T follicular helper cell (primary cell): ENCODE measurements at places on chromosomes 6 and 20.
A peak's percentile ranks its signal among the peaks of the same experiment; 100 is the strongest.

- no peak for DNase-seq
These were observed 82.3 kb upstream of the KCNG1 start for GRCh38 chr20:51104960-51105920.

- no peak for DNase-seq
These were observed 1.6 kb downstream of the NDRG3 start for GRCh38 chr20:36744243-36744642.

GRCh38 chr6:42383421-42384205 is 68.1 kb downstream of the TRERF1 start:
- no peak for DNase-seq

- DNase-seq = no peak
These were observed 109.6 kb downstream of the DLL1 start for GRCh38 chr6:170181338-170181690.

GRCh38 chr20:58714923-58715351 is 22.3 kb downstream of the NPEPL1 start:
- DNase-seq = no peak

- DNase-seq = peak; percentile 11
These were observed 40.0 kb downstream of the SF3B5 start for GRCh38 chr6:144055121-144055931.

- DNase-seq = no peak
These were observed 8.0 kb upstream of the KCNK16 start for GRCh38 chr6:39330476-39330875.
